ENCODE measurements at places on chromosomes 12 and 14. TPM values are rescaled to one million over a fixed set of nuclear protein-coding genes. Genes with fewer than 3 reads are reported as not detected.

The TAS2R8 gene
- not detected for total RNA-seq

The RAPGEF3 gene
- total RNA-seq, result 6.7 TPM

The NGB gene
- not detected for total RNA-seq

The LTBR gene
- total RNA-seq, result 163 TPM

The TDP1 gene
- 51.4 TPM for total RNA-seq

The LRTM2 gene
- total RNA-seq, result not detected

The BCL11B gene
- 0.73 TPM for total RNA-seq

The NRXN3 gene
- total RNA-seq, result 1.7 TPM

The BMP4 gene
- 8.7 TPM for total RNA-seq

The LRRC10 gene
- total RNA-seq, result not detected

The STXBP6 gene
- 0.40 TPM for total RNA-seq

Measured in PC-3 (cell line).